ENCODE measurements at places on chromosomes 7 and 10.

- no peak for DNase-seq
These were observed 7.0 kb upstream of the NDUFB2 start for GRCh38 chr7:140689199-140690152.

DNA sequence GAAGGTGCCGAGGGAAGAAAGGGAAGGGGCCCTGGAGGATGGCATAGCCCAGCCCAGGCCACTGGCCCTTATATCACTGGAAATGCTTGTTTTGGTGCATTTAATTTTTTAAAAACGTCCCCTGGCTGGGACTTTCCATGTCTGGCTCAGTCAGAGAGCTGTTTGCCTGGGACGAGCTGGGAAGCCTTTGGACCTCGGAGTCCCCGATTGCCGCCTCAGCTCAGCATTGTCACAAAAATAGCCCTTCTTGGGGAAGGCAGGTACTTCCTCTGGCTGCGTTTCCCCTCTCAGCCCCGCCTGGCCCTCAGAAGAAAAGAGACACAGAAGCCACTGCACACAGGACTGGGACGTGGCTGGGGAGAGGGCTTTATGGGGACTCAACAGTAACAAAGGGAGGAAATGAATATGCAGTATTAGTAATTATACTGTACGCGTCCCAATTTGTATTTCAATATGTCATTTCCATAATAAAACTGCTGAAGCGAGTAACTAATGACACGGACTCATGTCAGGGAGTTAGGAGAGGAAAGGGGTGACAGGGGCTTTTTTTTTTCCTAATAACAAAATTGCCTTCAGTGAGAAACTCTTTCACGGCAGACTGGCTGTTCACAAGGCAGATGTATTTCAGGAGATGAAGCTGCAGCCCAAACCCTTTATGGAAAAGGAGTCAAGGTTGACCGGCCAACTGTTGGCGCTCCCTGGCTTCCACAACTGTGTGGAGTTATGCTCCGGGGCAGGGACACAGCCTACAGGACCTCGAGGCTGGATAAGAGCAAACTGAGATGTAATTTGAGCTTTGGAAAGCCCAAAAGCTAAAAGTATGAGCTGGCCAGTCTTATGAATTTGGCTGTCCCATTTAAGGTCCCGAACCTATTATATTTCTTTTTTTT lies 31.0 kb upstream of the MXI1 start:
- DNase-seq, result no peak

- no peak for DNase-seq
These were observed 1.5 kb downstream of the PVRIG start for GRCh38 chr7:100221231-100221718.

DNA sequence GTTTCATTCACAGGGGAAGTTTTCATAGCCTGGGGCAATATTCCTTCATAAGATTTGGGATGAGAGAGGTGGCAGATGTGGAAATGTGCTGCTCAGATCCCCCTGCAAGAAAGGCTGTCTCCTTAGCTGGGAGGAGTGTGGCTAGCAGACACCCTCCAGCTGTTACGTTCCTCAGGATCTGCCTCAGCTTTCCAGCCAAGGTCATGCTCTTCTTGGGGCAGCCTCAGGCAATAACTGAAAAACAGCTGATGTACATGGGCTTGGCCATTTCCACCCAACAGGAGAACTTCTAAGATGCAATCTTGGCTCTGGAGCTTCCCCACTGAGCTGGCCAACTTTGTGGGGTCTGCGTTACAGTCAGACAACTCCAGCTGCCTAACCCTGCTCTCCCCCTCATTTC lies 51.3 kb upstream of the SEPTIN7 start:
- no peak for DNase-seq

GRCh38 chr7:77570330-77571011 lies 33.4 kb downstream of the PTPN12 start:
- no peak for DNase-seq

DNA sequence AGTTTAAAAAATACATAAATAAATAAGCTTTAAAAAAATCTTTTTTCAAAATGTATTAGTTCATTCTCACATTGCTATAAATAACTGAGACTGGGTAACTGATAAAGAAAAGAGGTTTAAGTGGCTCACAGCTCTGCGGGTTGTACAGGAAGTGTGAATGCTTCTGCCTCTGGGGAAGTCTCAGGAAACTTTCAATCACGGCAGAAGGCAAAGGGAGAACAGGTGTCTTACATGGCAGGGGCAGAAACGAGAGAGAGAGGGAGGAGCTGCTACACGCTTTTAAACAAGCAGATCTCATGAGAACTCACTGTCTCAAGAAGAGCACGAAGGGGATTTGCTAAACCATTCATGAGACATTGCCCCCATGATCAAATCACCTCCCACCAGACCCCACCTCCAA lies 114.6 kb downstream of the DNAJC1 start:
- no peak for DNase-seq

GRCh38 chr7:116030651-116031276 lies at the start of gene TFEC:
TFEC (minus strand) TSS chr7:116030763; CDS start chr7:115984441, 46,322 bp downstream.
- no peak for DNase-seq

DNA sequence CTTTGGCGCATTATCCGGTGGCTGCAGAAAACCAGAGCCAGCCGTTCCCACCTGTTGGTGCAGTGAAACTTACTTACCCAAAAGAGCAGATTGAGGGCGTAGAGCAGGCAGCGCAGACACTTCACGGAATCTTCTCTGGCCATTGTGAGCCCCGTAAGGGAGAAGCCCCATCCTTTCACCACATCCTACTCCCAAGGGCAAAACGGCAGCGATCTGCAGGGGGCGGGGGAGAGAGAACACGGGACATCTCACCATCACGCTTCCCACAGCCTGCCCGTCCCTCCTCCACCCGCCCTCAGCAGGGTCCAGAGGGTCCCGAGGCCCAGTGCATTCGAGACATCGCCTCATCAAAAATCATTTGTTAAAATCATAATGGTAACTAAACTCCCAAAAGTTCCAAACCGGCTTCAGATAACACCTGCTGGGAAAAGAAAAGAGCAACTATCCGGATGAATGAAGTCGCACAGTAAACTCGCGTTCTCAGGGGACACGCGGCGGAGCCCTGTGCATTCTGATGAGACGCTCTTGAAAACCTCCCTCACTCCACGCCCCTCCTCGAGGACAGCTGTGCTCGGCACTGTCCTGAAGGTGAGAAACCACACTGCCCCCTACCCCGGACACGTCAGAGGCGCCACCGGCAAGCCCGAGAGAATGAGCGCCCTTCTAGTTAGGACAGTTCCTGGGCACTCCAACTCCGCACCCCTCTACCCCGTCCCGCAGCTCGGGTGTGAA lies 1.2 kb downstream of the TSPAN12 start:
- DNase-seq, result peak; percentile 67

DNA sequence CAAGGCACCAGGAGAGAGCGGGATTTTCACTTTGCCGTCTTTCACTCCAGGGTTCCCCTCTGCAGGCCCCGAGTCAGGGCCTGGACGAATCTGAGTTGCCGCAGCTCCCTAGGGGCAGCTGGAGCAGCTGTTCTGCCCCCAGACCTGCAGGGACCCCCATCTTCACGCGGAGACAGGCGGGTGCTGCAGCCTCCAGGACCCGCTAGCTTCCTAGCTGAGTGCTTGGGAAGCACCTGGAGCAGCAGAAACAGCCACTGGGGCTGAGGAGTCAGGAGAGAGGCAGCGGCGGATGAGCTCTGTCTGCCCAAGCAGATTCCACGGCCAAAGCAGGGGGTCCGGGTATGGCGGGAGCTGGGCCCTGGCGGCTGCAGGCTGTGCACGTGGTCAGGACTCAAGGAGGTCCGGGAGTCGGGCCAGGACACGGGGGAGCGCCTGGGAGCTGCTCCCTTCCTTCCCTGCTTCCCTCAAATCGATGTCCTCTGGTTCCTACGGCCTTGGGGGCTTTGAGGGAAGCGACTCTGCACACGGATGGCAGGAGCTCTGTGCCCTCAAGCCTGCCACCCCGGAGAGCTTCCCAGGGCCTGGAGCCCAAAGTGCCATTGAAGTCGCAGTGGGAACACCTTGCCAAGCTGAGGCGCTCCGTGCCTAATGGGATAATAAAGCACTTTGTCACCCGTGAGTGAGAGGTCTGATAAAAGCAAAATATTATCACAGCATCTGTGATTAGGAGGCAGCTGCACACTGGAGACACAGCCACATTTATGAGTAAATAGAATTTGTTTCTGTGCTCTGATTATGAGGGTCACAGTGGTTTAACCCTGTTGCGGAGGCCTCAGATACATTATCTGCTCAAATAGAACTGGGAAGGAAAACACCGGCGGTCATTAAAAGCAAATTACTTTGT lies 17.2 kb downstream of the MNX1 start:
- no peak for DNase-seq

- no peak for DNase-seq
These were observed 42.4 kb upstream of the NANOS1 start for GRCh38 chr10:118986815-118987790.

DNA sequence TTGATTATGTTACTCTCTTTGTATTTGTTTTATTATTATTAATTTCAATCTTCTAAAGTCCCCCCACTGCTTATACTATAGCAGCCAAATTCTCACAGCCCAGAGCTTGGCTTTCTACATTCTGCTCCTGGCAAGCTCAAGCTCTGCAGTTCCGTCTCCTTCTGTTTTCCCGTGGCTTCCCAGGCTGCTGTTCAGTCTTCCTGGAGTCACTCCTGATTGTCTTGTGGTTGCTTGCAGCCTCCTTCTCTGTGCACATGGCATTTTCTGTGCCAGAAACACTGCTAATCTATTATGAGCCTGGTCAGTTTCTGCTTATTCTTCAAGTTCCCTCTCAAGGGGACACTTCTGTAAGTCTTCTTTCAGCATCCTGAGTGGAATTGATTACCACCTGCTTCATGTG lies 533.7 kb upstream of the IGFBP3 start:
- no peak for DNase-seq

GRCh38 chr7:5420881-5421713 lies 2.5 kb downstream of the TNRC18 start:
- no peak for DNase-seq

GRCh38 chr7:8141070-8141469 lies 120.9 kb downstream of the ICA1 start:
- no peak for DNase-seq

DNA sequence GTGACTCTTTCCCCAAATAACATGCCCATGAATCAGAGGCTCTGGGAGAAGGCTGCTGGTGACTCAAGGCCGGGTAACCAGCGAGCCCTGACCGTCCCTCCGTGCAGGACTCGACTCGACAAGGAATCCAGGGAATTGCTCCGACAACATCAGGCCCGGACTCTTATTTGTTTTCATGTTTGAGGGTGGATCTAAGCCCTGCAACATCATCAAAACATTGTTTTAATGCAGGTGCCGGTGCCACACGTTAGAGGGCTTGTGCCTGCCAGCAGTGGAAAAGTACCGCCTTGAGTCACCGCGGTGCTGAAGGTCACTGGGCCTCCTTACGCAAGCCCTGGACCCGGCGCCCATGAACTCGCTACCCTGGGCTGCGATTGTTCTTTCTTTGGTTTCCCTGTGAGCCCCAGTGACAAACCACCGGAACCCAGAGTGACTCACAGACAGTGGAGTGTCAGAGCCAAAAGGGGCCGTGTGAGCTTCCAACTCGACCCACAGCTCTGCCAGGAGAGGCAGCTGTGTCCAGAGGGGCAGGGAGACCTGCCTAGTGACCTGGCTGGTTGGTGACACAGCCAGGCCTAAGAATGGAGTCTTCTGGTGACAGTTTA lies 139.4 kb upstream of the SHH start:
- no peak for DNase-seq

GRCh38 chr7:140084972-140085371 lies 22.2 kb upstream of the PARP12 start:
- no peak for DNase-seq

DNA sequence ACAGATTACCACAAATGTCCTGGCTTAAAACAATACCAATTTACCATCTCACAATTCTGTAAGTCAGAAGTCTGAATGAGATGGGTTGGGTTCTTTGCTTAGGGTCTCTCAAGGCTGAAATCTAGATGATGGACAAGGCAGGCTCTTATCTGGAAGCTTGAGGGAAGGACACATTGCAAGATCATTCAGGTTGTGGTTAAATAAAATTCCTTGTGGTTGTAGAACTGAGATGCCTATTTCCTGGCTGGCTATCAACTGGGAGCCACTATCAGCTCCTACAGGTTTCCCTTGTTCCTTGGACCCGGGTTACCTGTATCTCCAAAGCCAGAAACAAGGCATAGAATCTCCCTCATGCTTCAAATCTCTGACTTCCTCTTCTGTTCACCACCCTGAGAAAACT lies 148.4 kb downstream of the MDFIC start:
- DNase-seq, result no peak

DNA sequence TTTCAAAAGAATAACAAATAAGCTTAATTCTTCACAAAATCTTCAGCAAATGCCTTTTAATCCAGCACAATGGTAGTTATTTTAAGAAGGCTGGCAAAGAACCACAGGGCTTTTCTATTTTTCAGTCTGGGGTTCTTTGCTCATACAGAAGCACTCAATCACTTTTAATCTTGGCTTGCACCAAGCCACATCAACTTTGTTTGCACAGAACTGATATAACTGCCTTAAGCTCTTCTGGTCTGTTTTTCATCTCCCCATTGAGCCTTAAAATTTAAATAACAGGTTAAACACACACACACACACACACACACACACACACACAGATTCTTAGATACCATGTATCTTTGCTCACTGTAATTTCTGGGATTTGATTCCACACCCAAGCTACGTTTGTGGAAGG lies 377.0 kb downstream of the GATA3 start:
- DNase-seq, result no peak

DNA sequence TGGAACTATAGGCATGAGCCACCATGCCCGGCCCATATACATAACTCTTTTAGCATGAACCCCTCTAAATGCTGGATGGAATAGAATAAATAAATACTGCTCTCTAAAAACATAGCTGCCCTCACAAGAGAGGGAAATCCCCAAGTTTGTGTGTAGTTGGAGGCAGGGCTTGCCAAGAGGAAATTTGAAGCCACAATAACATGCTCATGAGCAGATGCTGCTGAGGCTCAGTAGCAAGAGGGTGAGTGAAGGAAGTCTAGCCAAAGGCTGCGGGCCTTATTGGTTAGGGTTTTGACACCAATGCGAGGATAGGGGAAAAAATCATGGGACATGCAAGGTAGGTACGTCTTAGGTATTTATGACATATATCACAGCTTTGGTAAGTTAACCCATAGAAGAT lies 17.3 kb downstream of the TPK1 start:
- no peak for DNase-seq

DNA sequence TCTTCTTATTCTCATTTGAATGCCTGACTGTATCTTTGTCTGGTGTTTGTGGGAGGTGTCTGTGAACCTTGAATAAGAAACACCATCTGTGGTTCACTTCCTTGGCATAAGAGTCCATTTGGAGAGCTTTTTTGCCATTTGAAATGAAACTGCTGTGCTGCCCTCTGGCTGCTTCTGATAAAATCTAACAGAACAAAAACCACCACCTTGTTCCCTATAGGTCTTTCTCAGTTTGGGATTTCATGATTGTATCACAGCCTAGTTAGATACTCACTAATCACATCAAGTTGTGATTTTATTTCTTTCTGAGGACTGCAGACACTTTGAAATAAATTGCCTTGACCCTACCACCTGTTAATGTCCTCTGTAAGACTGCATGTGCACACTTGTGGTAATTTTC lies 102.7 kb upstream of the FAM13C start:
- DNase-seq, result no peak

DNA sequence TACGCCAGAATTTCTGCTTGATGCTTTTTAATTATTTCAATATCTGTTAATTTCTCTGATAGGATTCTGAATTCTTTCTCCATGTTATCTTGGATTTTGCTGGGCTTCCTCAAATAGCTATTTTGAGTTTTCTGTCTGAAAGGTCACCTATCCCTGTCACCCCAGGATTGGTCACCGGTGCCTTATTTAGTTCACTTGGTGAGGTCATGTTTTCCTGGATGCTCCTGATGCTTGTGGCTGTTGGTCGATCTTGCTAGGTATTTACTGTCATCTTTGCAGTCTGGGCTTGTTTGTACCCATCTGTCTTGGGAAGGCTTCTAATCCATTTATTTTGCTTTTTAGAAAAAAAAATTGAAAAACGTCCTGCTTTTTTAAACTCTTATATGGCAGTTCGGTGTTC lies 11.2 kb upstream of the PRKAR1B start:
- DNase-seq, result no peak
